ENCODE measurements at places on chromosomes 13 and 19.

DNA sequence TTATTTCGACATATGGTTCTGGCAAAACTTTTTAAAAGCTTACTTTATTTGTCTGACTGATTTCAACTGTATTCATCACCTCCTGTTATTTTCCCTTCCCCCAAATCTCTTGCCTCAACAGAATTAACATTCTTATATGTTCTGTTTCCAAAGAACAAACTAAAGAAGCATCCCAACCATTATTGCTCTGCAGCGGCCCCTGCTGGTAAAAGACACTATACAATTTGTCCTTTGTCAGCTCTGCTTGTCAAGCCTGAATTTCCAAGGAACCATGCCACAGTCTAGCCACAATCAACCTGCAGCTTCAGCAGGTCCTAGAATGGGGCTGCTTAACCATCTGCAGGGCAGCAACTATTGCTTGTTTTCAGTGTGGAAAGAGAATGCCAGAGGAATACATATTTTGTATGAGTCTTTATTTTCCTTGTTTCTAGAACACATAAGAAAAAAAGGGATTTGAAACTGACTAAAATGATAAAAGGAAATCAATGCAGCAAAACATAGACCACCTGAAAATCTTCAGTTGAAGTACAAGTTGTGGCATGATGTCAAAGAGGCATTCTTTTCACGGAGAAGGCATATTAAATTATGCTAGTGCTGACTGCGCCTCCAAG, 845.3 kb downstream of the DIAPH3 start:
- DNase-seq, result peak; percentile 72

- DNase-seq, result no peak
Measured at GRCh38 chr13:83633746-83634145, 248.5 kb downstream of the SLITRK1 start.

DNA sequence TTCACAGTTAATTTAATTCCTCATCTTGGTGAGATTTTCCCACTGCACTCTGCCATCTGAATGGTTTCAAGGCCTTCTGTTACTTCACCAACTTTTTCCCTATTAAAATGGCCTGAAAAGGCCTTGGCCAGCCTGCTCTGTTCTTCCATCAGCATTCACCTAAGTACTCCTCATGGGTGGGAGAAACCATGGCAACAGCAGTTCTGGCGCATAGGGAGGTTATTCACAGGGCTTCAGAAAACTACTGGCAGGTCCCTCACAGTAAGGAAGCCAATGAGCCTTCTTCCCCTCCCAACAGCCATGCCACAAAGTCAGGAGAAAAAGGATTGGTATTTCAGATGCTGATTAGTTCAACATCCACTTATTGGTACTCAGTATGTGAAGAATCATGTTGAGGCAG, 17.2 kb upstream of the GJB2 start:
- DNase-seq, result no peak

GRCh38 chr13:91740756-91741155, 342.3 kb downstream of the GPC5 start:
- no peak for DNase-seq

GRCh38 chr13:112744168-112745021, 54.6 kb downstream of the ATP11A start:
- no peak for DNase-seq

GRCh38 chr19:4593409-4593851, 33.9 kb upstream of the SEMA6B start:
- DNase-seq, result no peak

- DNase-seq, result no peak
Measured at GRCh38 chr19:1453525-1454364, 3.8 kb downstream of the APC2 start.

DNA sequence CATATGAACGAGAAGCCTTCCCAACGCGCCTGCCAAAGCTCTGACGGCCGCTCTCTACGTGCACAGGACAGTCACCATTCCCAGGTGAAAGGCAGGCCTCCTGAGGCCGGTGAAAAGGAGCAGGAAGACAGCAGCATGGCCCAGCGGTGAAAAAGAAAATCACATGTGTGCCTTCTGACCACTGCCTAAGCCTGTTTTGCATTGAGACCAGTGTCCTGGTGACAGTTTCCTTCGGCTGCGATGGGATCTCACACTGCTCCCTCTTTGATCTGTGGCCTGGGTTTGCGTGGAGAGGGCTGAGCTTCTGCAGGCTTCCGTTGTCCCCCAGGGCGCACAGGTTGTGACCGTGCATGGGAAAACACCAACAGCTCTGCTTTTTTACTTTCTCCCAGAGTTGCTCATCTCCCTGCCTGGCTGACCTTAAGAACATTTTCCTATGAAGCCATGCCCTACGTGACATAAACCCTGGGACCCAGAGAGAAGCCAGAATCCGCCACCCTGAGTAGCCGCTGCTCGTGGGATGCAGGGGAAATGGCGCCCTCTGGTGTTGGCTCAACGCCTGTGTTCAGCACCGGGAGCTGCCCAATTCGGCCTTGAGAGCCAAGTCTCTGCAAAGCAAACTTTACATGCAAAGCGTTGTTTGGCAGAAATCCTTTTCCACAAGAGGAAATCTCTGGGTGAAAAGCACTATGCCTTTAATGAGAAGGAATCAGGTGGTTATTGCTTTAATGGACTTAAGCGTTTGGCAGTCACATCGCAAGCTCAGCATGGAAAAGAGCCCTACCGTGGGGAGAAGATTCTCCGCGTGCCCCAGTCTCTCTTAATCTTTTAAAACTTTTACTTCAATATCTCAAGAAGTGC, 112.2 kb upstream of the GPR12 start:
- DNase-seq, result no peak

- DNase-seq, result no peak
Measured at GRCh38 chr13:97121894-97122293, 100.2 kb upstream of the MBNL2 start.

DNA sequence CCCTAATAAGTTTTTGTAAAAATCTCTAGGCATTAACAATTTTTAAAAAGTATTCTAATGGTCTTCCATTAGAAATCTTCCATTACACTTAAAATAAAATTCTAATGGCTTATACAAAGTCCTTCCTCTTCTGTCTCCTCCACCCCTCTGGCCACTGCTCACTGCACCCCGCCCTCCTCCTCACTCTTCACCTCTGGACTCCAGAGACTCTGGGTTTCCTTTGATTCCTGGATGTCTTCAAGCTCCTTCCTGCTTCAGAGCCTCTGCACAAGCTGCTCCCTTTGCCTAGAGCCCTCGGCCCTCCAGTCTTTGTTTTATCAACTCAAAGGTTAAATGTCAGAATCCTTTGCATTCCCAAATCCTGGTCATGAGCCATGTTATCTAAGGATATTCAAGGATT, 20.8 kb downstream of the TNFSF14 start:
- no peak for DNase-seq

DNA sequence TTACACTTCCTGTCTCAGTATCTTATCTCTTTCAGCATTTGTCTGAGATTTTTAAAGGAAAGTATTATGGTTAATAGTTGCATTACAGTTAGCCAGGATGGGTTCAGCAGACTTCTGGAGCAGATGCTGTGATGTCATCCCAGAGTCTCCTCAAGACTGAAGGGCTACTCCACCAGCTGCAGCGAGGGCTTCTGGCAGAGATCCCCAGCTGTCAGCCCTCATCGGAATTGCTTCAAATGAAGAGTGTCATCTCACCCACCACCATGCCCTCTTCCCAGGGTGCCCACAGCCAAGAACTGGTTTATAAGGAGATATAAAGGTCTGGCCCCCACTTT, 84.4 kb downstream of the FAM216B start:
- no peak for DNase-seq

DNA sequence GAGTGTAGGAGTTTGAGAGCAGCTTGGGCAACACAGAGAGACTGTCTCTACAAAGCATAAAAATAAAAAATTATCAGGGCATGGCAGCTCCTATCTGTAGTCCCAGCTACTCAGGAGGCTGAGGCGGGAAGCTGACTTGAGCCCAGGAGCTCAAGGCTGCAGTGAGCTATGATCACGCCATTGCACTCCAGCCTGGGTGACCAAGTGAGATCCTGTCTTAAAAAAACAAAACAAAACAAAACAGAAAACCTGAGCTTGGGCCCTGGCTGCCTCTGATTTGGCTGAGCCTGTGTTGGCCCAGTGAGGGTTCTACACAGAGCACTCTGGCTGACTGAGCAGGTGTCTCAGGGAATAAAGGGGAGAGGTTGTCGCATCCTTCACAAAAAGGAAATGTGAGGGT, 8.0 kb downstream of the SLC7A9 start:
- no peak for DNase-seq

- peak; percentile 6 for DNase-seq
Measured at GRCh38 chr13:76764429-76764828, 121.8 kb downstream of the KCTD12 start.

DNA sequence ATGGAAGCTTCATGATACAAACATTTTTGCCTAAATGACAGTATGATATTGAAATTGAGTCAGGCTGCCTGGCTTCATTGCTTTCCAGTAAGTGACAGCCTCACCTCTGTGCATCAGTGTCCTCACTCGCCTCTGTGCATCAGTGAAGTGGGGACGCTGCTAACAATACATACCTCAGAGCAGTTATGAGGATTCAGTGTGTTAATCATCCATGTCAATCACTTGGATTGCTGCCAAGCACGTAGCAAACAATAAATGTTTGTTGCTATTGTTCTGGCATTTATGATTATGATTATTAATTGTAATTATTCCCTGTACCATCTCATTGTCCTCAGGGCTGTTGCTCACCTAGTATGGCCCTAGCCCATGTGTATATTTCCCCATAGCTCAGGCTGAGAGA, 8.8 kb downstream of the PPP2R1A start:
- no peak for DNase-seq

DNA sequence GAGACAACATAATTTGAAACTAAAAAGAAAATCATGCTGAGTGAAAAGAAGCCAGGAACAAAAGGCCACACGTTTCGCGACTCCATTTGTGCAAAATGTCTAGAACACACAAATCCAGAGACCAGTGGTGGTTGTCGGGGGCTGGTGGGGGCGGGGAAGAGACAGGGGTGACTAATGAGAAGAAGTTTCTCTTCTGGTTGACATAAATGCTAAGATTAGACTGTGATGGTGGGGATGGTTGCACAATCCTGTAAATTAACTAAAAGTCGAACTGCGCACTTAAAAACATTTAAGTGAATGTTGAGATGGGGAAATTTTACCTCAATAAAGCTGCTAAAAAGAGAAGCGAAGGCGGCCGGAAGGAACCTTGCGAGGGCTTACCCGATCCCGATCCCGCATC, 7.1 kb downstream of the AKAP8 start:
- DNase-seq, result no peak

DNA sequence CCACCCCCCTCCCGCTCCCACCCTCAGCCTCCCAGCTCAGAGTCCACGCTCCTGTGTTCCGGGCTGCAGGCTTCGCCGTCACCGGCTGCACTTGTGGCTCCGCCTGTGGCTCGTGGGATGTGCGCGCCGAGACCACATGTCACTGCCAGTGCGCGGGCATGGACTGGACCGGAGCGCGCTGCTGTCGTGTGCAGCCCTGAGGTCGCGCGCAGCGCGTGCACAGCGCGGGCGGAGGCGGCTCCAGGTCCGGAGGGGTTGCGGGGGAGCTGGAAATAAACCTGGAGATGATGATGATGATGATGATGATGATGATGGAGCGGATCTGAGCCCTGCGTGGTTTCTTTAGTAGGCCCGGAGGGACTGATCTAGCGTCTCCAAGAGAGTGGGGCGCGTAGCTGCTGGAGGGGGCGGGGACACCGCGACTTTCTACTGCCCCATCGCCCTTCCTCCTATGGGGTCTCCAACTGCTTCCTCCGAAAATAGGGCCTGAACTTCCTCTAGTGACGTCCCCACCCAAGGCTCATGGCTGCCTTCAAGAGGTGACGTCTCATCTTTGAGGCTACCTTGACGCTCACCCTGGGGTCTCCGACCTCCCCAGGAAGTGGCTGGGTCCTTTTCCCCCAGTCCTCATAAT, 1.4 kb downstream of the RETN start:
- DNase-seq, result no peak

DNA sequence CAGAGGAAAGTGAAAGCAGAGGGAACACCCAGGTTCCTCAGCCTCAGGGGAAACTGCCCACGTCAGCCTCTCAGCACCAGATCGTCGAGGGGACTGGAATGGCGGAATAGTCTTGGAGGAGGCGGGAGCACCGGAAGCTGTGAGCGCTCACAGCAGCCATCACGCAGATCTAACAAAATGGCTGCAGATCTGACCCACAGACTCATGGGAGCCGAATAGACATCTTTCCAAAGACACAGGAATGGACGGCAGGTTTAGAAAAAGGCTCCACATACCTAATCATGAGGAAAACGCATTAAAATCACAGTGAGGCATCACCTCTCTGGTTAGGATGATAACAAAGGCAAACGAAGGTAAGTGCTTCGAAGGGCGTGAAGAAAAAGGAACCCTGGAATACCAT, 11.8 kb upstream of the LILRA2 start:
- no peak for DNase-seq

- DNase-seq, result no peak
Measured at GRCh38 chr19:722553-723101, 13.9 kb downstream of the PALM start.

DNA sequence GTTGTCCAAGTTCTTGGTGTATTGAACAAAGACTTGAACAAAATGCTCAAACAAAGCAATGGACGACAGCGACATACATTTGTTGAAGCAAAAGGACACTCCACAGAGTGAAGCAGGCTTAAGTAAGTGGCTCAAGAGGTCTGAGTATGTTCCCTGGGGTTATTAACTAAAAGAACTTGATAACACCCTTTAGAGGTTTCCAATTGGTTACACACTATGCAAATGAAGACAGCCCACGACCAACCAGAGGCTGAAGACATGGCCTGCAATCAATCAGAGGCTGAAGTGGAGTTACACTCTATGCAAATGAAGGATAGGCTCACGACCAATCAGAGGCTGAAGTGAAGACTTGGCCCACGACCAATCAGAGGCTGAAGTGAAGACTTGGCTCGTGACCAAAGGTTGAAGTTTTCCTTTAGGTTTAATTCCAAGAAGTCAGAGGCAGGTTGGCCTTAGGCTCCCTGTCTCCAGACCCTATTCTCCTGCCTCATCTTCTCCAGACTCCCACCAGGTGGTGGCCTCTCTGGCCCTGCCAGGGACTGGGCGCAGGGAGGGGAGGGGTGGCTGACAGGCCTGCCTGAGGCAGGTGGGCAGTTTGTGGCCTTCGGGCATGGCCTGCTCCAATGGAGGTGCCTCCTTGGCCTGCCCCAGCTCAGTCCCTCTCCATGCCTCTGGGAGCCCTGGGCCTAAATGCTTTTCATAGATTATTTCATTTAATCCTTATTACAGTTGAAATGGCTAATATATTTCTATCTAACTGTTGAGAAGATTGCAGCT, 38.1 kb downstream of the CCDC169 start:
- no peak for DNase-seq

- no peak for DNase-seq
Measured at GRCh38 chr19:47280183-47280797, 5.6 kb downstream of the INAFM1 start.

GRCh38 chr19:11414544-11414943, 4.6 kb downstream of the RGL3 start:
- DNase-seq, result no peak

- no peak for DNase-seq
Measured at GRCh38 chr19:5136073-5136855, 167.4 kb downstream of the KDM4B start.

GRCh38 chr19:47443331-47443730, 24.0 kb upstream of the MEIS3 start:
- DNase-seq, result no peak

- DNase-seq, result peak; percentile 9
Measured at GRCh38 chr13:39329182-39329639, 273.8 kb downstream of the LHFPL6 start.

Measured in left colon (tissue), 2 donors.